ENCODE measurements at places on chromosomes 12 and 14. TPM values are rescaled to one million over a fixed set of nuclear protein-coding genes. Genes with fewer than 3 reads are reported as not detected.

GRCh38 chr12:4477129-4477528 lies 31.5 kb upstream of the FGF6 start:
- DNase-seq, result no peak

GRCh38 chr12:104694161-104694560 lies 237.4 kb downstream of the CHST11 start:
- no peak for DNase-seq

LMNTD1 gene
- not detected for polyA plus RNA-seq

PAWR gene
- polyA plus RNA-seq, result 8.6 TPM

HSPB8 gene
- polyA plus RNA-seq, result 67.5 TPM

- DNase-seq, result no peak
These were observed 100.4 kb downstream of the TMTC3 start for GRCh38 chr12:88242571-88242925.

DNA sequence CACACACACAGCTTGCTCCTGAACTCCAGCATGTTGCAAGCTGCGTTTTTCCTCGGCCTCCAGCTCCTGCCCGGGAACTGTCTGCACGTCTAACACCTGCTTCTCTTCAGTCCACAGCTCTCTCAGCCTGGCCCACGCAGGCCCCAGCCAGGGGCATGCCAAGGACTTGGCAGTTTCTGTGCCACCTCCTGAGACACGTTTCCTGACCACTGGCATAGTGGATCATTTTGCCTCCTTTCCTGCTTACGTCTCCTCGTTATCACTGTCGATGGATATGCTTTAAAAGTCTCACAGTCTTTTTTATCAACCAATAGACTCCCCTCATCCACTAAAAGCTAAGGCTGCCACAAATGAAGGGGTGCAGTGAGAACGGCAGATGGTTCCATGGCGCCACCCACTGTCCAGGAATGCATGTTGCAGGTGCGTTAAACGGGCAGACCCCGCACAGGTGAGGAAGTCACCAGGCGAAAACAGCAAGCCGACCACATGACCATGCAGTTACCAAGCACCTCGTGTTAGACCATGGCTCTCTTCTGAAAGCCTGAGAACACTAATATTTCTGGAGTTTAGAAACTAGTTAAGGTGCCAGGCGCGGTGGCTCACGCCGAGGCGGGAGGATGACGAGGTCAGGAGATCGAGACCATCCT lies 14.7 kb upstream of the TEAD4 start:
- no peak for DNase-seq

GRCh38 chr12:30978639-30979038 lies 52.1 kb downstream of the TSPAN11 start:
- peak; percentile 83 for DNase-seq

DNA sequence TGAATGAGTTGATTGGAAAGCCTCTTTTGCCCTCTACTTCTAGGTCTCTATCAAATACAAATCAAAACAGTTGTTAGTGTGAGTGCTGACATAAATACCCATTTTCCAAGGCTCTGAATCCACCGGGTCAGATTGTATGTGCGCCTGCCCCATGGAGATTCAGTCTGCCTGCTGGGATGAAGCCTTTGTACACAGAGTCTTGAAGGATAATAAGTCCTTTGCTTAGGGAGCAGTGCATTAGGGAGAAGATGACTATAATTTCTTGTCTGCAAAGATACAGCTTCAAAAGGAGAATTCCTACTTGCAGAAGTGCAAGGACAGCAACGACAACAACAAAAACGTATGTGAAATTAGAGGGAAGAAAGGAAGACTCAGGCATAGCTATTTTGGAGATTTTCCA lies 90.3 kb upstream of the VRK1 start:
- no peak for DNase-seq

ATN1 gene
- 60.6 TPM for polyA plus RNA-seq

- DNase-seq, result no peak
These were observed 119.5 kb upstream of the WSCD2 start for GRCh38 chr12:108009442-108010070.

GRCh38 chr12:39112064-39112463 lies 206.7 kb upstream of the CPNE8 start:
- DNase-seq, result no peak
